AG04450 (cell line): ENCODE measurements at places on chromosomes 2 and 18. TPM values are rescaled to one million over a fixed set of nuclear protein-coding genes. Genes with fewer than 3 reads are reported as not detected.
A peak's percentile ranks its signal among the peaks of the same experiment; 100 is the strongest.

- DNase-seq, result no peak
Observed at GRCh38 chr2:128158176-128158575, 67.2 kb downstream of the UGGT1 start.

DNA sequence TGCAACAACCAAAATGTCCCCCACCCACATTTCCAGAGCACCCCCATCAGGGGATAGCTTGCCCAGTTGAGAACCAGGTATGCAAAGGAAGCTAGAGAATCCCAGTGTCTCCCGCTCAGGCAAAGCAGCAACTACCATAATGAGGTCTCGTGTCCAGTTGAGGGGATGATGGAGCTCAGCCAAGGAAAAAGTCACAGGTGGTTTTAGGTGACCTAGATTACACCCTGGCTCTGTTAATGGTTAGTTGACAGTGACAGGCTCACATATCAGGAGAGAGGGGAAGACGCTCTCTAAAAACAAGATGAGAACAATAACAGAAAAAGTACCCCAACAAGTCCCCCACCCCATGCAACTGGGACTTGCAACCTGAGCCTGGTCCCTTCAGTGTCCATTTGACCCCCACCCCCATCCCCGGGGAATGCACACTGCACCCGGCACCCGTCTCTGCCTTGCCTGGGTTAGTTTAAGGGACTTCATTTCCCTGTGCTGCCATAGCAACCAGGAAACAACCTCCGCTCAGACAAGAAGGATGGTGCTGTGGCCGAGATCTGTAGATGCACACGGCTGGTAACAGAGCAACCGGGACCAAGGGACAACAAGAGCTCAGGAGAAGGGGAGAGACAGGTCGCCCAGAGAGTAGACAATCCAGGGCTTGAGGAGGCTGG is at the start of gene KIAA2012:
Gene KIAA2012 (plus strand): TSS at position 519 of the 665 bp plus-strand sequence. CDS start 373 bp downstream, outside the sequence.
- DNase-seq, result no peak

The ACMSD gene
- not detected in 2 replicates for polyA plus RNA-seq

DNA sequence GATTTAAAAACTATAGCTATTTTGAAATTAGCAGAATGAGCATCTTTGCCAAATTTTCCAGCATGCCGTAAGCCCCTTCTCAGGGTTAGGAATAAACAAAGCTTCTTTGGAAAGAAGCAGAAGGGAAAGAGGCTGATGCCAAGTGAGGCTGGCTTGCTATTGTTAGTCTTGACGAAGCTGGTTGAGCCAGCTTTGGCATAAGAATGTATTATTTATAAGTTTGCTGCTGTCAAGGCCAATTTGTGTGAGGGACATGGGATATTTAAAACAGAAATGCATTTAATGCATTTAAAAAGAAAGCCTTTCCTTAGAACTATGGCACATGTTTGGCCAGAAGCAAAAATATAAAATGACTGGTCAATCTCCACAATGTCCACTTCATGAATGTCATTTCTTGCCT is 52.5 kb upstream of the TTN start:
- no peak for DNase-seq

DNA sequence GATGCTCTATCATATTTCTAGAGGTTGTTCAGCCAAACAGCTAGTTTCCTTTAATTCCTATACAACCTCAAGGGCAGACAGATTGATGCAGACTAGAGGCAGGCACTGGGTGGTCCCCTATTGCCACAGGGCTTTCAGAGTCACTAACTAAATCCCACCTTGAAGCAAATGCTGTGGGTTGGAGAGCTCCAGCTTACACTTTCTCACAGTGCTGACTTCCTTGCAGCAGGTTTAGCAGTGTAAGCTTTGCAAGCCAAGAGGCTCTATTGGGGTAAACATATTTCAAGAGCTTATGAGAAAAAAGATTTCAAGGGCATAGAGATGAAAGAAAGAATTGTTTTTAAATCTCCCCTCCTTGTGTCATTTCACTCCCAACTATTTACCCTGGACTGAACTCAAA is 366.5 kb upstream of the CRIM1 start:
- no peak for DNase-seq

The CCDC141 gene
- not detected in 2 replicates for polyA plus RNA-seq

GRCh38 chr2:167784084-167784425 is 463.3 kb downstream of the STK39 start:
- DNase-seq, result no peak

GRCh38 chr2:136823291-136823690 is 57.9 kb downstream of the THSD7B start:
- no peak for DNase-seq

DNA sequence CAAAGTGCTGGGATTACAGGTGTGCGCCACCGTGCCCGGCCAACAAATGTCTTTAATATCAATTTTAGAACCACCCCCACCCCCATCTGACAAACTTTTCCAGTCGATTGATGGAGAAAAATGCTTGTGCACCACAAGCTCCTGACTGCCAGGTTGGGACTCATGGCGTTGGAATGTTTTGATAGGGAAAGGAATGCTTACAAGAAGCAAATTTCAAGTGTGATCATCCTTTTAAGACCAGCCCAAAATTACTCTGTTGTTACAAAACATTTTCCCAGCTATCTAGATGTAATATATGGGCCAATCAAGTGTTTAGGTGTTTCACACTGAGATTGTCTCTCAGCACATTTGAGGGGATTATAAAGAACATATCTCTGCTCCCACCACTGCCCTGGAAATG is 45.2 kb downstream of the UBXN4 start:
- DNase-seq, result peak; percentile 83

DNA sequence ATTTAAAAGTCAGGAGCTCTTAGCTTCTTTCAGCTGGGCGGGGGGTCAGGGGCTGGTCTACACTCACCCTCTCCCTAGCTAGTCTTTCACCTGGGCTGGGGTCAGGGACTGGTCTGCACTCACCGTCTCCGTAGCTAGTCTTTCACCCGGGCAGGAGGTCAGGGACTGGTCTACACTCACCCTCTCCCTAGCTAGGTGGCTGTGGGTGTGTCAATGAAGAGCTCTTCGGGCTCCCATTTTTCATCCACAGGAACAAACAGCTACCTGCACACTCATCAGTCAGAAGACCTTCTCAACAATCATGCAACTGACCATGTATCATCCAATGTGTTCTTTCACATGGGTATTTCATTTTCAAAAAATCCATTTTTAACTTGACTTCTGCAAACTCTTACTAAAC is 8.0 kb downstream of the CHST10 start:
- DNase-seq, result no peak
